ENCODE measurements at places on chromosomes 5 and 9.
A peak's percentile ranks its signal among the peaks of the same experiment; 100 is the strongest.

GRCh38 chr5:98292496-98292895, 481.0 kb upstream of the RGMB start:
- ATAC-seq: no peak

- ATAC-seq: no peak
Measured at GRCh38 chr5:177437623-177438022, 9.0 kb upstream of the PRR7 start.

DNA sequence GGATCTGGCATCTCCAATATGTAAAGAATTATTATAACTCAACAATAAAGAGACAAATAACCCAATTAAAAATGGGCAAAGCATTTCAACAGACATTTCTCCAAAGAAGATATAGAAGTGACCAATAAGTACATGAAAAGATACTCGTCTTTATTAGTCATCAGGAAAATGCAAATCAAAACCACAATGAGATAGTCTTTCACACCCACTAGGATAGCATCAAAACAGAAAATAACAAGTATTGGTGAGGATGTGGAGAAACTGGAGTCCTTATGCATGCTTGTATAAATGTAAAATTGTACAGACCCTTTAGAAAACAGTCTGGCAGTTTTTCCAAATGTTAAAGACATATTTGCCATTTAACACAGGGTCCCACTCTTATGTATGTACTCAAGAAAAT, 39.1 kb upstream of the ITGA1 start:
- ATAC-seq: no peak

DNA sequence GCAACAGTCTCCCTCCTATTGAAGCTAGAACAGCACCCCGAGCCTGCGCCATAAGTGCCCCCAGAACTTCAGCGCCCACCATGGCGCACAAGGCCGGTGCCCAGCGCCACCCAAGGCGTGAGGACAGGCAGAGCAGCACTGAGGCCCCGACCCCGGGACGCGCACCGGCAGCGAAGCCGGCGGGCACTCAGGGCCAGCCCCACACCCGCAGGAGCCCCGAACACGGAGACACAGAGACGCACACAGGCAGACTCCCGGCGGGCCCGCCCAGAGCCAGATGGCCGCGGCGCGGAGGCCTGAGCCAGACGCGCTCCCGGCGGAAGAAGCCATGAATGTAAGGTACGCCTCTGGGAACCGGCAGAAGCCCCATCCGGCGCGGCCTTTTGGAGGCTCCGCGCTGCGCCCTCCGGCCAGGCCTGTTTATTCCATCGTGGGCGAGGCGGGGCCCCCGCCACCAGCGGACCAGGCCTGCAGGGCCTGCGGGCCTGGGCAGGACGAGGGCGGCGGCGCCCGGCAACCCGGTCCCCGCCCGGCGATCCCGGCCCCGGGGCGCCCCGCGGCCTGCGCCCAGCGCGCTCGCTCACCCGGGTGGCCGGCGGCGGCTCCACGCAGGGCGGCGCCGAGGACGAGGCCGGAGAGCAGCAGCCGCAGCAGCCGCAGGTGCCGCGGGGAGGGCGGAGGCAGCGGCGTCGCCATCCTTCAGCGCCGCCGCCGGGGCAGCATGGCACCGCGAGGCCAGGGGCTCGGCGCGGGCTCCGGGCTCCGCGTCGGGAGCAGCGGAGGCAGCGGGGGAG, 486 bp downstream of the NPDC1 start:
- no peak for ATAC-seq

- ATAC-seq: peak; percentile 85
Measured at GRCh38 chr5:115431116-115431515, 113.5 kb downstream of the FEM1C start.
